ENCODE measurements at places on chromosomes 3 and 15.
A peak's percentile ranks its signal among the peaks of the same experiment; 100 is the strongest.

GRCh38 chr3:14797731-14798130 lies 21.0 kb upstream of the FGD5 start:
- no peak for DNase-seq

DNA sequence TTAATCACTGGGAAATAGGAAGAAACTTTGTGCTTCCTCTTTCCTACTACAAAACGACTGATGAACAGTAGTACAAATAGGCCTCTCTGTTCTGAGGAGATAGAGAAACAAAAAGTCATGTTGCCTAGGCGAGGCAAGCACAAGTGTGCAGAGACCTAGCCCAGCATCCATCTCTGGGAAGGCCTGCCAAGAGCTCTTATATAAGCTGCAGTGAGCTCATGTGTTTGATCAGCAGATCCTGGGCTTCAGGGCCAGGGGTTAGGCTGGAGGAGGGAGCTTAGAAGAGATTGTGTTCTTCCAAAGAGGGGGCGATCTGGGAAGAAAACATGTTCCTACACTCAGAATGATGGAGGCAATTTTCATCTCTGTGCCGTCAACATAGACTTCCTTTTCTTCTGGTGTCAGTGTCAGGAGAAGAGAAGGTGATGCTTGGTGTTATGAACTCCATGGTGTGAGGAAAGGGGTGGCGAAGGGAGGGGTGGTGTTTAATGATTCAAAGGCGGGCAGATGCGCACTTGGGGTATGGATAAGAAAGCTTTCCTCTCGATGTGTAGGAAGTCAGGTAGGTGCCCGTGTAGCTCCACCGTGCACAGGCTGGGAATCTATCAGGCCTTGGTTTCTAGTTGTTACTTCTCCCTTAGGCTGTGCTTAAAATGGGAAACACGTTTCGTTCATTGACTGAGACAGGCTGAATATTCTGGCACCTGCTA lies 29.5 kb upstream of the ETV5 start:
- no peak for DNase-seq

- DNase-seq = no peak
Observed at GRCh38 chr3:43876648-43877047, 185.9 kb downstream of the ABHD5 start.

DNA sequence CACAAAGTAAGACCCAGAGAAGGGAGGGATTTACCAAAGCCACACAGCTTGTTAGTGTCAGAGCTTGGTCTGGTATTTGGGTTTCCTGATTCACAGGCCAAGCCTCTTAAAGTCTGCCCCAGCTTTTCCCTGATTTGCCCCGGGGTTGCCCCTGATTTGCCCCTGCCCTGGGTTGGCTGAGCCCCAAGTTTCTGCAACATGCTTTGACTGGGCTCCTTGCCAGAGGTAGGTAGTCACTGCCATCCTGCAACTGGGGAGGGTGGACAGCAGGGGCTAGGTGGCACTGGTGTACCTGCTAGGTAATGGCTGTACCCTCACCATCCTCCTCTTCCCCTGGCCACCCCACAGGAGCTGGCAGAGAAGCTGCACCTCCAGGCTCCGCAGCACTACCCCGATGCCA lies 2.5 kb downstream of the MPI start:
- DNase-seq = no peak

DNA sequence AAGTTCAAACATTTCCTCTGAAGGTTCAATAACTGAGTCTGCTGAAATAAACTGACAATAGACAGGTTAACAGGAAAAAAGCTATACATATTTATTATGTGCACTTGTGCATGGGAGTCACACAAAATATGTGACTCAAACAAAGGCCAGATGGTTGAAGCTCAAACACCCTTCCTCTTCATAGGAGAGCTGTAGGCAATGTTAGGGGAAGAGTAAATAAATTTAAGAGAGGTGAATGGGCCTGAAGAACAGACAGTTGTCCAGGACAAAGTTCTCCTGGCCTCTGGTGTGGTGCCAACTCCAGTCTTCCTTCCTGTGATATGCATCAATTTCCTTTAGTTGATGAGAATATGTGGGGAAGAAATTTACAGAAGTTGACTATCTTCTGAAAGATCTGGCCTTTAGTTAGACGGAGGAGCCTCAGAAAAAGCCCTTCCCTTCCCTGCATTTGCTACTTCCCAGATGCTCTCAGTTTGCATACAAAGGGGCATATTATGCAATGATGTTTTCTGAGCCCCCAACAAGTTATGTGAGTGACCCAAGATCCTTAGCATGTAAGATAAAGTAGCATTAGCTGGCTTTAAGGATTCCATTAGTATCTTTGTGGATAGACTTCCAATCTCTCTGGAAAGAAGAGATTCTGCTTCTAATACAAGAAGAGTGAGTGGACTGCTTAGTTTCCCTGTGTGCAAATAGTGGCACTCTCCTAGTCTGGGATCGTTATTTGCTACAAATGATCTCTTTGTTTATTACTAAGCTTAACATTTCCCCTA lies 96.4 kb upstream of the IGSF10 start:
- DNase-seq = no peak

- DNase-seq = no peak
Observed at GRCh38 chr3:129063841-129064482, 3.4 kb downstream of the GP9 start.

DNA sequence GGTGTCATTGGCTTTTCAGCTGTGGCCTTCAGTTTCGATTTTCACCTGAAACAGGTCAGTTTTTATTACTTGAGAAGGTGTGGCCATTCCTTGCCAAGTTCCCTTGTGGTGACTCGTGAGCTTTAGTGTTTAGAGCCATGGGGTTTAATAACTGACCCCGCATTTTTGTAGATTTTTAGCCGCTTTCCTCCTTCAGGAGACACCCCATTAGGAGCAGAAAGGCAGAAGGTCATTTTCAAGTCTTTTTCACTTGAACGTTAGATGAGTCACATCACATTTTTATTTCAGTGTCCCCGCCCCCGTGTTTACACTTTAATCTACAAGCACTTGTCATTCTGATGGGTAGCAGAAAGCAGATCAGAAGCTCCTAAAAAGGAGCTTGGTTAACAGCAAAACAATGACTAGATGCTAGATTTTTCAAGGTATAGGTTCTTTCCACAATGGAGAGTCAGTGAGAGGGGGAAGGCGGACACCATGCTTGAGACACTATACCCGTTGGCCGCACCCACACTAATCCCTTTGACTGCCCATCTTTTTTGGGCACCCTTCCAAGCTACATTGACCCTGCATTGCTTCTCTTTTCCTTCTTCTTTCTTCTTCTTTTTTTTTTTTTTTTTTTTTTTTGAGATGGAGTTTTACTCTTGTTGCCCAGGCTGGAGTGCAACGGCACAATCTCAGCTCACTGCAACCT lies 132.7 kb downstream of the GHSR start:
- DNase-seq = no peak

DNA sequence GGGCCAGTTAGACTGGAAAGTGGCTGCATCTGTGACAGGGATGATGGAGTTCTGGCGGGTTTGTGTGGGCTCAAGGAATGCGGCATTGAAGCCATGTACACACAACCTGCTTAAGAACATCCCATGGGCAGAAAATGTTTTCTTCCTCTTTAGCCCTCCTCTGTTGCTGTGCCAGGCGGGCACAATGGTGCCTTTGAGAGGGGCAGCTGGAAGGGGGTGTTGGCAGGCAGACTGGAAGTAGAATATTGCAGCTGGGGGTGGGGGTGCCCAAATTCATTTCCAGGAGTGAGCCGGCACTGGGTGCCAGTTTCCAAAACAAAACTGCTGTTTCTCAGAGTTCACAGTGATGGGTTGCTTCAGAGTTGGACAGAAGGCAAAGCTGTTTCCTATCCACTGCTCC lies 91.8 kb upstream of the ETV5 start:
- no peak for DNase-seq

GRCh38 chr3:38354588-38355330 lies 8.2 kb downstream of the XYLB start:
- no peak for DNase-seq

GRCh38 chr3:127678611-127679533 lies 6.1 kb downstream of the ABTB1 start:
- no peak for DNase-seq

DNA sequence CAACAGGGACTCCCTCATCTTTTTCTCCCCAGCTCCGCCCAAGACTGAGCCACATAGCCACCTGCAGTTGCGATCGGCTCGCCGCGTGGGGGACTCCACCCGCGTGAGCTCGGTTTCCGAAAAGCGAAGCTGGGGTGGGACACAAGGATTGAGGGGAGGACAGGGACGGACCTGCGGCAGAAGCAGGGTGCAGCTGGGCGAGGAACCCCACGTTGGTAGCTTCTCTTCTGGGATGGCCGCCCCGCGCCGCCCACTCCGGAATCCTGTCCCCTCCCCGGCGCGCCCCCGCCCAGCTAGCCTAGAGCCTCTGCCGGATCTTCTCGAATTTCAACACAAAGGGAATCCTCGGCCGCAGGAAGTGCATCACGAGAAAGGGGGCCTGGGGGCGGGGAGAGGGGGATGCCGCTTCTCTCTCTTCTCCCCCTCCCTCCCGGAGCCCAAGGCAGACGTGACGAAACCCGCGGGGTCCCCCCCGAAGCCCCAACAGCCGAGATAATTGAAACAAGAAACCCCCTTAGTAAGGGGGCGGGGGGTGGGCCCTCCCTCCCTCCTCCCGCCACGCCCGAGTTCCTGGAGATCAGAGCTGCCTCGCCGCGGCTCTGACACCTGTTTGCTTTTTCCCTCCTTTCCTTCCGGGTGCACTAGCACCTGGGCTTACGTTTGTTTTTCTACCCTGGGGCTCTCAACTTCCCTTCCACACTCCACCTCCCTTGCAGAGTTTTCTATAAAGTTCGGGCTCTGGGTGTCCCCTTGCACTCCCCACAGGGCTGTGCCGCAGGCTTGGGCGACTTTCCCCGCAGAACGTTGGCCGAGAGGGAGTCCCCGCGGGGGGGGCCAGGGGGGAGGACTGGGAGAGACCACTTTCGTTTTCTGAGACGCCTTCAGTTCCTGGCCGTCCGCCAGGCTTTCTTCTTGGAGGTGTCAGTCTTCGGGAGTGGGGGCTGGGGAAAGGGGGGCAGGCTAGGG lies 1.3 kb upstream of the KCNH8 start:
- DNase-seq = peak; percentile 9

DNA sequence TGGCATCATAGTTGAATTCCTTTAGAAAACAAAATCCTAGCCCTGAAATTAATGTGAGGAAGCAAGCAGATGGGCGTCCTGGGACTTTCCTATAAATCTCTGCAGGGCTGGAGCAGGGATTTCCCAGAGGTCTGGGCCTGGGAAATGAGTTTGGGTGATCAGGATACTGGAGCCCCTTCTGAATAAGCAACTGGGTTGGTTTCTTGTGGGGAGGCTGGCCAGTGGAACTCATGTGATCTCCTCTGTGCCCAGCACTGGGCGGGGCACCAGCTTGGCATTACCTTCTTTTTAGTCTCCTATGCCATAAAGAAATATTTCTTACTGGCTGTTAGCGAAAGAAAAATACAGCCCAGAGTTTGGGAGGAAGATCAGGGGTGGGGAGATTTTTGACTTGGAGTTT lies 1.7 kb downstream of the THSD4 start:
- no peak for DNase-seq

DNA sequence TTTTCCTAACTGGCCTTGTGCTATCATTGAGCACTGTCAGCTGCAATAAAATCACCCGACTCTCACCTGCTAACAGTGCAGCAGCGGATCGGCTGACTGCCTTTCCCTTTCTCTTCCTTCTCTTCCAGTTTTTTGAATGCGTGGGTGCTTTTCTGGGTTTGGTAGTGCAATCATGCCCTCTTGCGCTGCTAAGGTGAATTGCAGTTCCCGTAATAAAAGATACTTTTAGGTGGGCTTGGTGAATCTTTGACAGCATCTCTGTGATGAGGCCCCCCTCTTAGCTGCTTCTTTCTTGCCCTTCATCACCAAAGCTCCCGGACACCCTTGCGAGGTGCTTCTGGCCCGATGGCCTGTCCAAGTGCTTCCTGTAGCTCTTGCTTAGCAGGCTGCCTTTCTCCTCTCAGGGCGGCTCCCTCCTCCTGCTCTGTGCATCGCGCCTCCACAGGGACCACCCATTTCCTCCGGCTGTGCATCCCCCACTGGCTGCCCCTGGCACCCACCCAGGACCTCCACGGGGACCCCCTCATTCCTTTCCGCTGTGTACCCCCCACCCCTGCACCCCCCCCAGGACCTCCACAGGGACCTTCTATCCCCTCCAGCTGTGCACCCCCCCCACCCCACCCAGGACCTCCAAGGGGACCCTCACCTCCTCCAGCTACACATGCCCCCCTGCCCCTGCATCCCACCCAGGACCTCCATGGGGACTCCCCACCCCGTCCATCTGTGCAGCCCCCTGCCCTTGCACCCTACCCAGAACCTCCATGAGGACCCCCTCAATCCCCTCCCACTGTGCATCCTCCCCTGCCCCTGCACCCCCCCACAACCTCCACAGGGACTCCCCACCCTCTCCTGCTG lies 50.8 kb upstream of the RPL32 start:
- no peak for DNase-seq

DNA sequence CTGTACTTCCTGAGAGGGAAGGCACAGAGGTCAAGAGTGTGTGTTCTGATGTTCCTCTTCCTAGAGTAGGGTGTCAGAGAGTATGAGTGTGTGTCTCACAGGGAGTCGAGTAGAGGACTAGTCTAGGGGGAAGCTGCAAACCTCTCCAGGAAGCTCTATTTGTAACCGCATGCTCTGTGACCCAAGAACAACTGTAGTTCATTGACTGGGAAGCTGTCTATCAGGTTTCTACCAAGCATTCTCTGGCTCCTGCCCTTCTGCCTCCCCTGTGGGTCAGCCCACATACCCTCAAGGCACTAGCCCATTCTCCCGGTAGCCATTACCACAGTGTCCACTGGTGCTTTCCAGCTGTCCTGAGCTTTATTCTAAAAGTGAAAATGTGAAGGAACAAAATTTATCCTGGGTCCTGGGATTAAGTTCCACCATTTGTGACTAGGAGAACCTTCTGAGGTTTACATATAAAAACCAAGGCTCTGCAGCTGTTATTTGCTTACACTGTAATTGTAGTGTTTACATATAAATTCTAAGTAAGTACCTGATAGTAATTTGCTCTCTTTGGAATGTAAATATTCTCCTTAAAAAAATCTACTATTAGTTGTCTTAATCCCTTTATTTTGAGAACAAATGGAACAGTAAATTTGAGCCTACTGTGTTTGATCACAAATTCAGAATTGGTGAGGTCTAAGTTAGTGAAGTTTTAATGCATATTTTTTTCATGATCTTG lies 40.7 kb downstream of the MYRIP start:
- no peak for DNase-seq

DNA sequence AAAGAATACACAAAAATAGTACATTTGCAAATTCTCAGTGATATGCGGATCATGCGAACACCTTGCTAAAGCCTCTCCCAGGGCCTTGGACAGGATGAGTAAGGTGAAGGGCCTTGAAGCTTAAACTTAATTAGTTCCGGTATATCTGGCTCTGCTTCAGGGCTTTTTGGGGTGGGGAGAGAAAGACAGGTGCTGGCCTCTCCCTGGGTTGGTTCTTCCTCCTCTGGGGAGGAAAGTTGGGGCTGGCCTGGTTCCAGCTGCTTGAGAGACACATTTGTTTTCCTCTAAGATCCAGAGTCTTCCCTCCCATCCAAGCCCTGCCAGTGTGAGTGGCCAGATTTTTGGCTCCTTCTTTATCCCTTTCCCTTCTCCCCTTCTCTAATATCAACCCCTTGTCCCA lies 64.7 kb upstream of the EPHB3 start:
- DNase-seq = no peak

GRCh38 chr3:21962456-21962855 lies 211.4 kb upstream of the ZNF385D start:
- DNase-seq = no peak

GRCh38 chr15:93989440-93989998 lies 241.8 kb upstream of the MCTP2 start:
- no peak for DNase-seq

- DNase-seq = no peak
Observed at GRCh38 chr3:12944849-12945248, 103.5 kb upstream of the RPL32 start.

- no peak for DNase-seq
Observed at GRCh38 chr3:70853161-70853944, 540.9 kb upstream of the MDFIC2 start.

All from activated T-helper 1 cell treated with anti-CD3 and anti-CD28 coated beads, Interleukin-2, amount 50 U/mL, for 16 hours (primary cell).